ENCODE measurements at places on chromosomes 4 and X.

- peak; percentile 41 for DNase-seq
Measured at GRCh38 chrX:81120936-81121371, 80.8 kb downstream of the HMGN5 start.

GRCh38 chrX:73647632-73648322, 84.8 kb downstream of the CHIC1 start:
- DNase-seq = no peak

DNA sequence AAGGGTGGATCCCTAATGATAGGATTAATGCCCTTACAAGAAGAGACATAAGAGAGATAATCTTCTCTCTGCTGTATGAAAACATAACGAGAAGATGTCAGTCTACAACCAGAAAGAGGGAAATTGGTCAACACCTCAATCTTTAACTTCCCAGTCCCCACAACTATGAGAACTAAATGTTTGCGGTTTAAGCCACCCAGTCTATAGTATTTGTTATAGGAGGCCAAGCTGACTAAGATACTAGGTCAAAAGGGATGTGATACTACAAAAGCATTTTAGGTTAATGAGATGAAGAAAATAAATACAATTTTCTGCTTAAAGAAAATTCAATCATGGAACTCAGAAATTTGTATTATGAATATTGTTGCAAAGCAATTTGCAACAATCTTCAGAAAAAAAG, 55.4 kb upstream of the LHFPL1 start:
- no peak for DNase-seq

DNA sequence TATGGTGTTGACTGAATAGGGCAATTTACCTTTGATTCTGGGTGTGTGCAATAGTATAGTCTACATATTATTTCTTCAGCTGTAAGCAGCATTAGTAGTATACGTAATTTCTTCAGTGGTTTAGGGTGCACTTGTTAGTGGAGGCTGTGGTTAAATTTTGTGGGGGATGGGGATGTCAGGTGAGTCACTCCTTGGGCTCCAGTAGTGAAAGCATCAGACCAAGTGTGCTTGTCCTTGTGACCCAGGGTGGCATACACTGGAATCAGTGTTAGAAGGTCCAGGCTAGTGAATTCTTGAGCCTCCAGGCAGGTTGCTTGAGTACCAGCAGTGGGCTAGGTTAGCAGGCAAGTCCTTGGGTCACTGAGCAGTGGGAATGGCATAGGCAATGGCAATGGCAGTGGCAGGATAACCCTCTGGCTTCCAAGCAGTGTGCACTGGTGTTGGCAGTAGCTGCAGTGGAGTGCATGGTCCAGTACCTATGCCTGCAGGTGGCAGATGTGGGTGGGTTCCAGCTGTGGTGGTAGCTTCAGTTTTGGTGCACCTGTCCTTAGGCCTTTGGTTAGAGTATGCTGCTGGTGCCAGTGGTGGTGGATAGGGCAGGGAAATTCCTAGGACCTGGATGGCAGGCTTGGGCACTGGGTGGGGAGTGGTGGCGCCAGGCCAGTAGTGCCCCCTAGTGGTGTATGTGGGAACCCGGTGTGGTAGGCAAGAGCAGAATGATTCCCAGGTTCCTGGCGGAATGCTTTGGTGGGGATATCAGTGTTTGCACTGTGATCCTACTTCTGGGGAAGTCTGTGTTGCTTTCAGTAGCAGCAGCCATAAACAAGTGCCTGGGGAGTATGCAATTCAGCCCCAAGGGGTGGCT, 531.0 kb downstream of the SMARCA1 start:
- DNase-seq = no peak

DNA sequence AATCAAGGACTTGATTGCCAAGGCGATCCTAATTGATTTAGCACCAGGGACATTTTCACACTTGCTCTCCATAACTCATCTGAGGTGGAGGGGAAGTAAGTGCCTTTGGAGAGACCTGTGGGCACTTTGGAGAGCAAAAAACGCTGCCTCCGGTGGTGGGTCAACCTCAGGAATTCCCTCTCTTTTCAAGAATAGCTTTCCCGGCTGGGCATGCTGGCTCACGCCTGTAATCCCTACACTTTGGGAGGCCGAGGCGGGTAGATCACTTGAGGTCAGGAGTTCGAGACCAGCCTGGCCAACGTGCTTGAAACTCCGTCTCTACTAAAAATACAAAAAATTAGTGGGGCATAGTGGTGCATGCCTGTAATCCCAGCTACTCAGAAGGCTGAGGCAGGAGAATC, 49.2 kb downstream of the PRPS1 start:
- no peak for DNase-seq

GRCh38 chr4:187370918-187371317, 624.7 kb upstream of the ZFP42 start:
- DNase-seq = no peak

DNA sequence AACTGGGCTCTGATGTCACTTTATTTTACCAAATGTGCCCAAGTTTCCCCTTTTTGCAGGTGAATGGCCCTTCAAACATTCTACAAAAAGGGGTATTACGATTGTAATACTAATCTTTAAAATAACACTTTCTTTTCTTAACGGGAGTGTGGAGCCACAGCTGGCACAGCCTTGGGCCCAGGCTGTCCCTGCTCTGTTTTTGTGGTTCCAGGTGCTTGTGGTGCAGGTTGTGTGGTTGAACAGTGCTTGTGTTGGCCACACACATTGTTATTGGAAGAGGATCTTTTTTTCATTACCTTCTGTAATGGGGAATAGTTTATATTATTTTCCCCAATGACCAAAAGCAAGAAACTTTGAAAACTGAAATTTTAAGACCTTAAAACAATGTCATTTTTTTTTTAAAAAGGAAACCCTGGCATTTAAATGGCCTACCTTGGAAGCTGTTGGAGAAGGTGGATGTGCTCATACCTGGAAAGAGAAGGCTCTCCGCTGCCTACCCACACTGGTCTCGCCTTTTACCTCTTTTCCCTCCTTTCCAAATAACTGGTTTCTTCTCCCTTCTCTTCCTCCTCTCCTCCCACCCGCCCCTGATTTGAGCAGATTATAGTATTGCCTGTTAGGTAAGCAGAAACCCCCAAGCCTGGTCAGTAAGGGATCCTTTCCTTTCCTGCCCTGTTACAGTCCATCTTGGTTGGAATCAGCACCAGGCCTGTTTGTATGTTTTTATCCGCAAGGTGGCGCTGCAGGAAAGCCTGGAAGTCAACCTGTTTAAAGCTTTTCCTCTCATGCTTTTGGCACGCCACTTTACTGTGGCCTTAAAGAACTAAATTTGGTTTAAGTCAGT, 28.6 kb downstream of the HADH start:
- DNase-seq = peak; percentile 86

GRCh38 chr4:72094059-72094797, 62.4 kb downstream of the NPFFR2 start:
- DNase-seq = no peak

- no peak for DNase-seq
Measured at GRCh38 chrX:15815779-15816437, 25.6 kb downstream of the ZRSR2 start.

GRCh38 chr4:151251603-151252304, 25.2 kb upstream of the PRSS48 start:
- no peak for DNase-seq

- no peak for DNase-seq
Measured at GRCh38 chrX:117969782-117970181, 146.8 kb downstream of the KLHL13 start.

GRCh38 chr4:77193511-77194102, 36.6 kb downstream of the CCNG2 start:
- peak; percentile 77 for DNase-seq

DNA sequence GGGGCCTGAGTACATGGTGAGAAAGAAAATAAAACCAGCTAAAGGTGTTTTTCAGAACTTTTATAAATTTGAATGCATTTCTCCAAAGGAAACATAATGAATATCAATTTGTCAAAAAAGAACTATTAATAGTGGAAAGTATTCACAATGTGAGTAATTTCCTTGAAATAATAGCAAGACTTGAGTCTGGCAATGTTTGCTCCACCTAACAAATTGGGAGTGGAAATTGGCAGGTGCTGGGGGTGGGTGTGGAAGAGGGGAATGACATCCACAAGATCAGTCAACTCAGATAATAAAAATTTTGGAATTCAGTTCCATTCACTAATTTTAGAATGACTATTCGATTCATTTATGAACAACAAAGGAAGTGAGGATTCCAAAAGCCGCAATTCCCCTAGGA, 884.8 kb upstream of the SLIT2 start:
- no peak for DNase-seq

DNA sequence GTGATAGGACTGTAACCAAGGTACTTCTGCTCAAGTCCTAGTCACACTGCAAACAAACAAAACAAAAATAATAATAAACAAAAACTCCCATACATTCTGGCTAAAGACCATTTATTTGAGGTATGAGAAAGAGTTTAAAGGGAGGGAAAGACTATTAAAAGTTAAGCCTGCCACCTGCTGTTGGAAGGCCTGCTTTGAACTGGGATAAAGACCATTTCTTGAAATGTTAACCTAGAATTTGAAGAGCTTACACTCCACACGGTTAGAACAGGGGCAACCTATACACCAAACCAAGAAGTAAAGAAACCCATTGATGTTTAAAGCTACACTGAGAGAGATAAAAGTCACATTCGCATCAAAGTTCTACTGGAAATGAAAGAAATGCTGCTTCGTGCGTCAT, 548.7 kb upstream of the DIPK2B start:
- DNase-seq = no peak

- no peak for DNase-seq
Measured at GRCh38 chr4:98997166-98997565, 1.6 kb downstream of the METAP1 start.

- no peak for DNase-seq
Measured at GRCh38 chr4:1938027-1938426, 66.8 kb downstream of the NSD2 start.

GRCh38 chr4:170139764-170140163, 50.0 kb upstream of the AADAT start:
- no peak for DNase-seq

DNA sequence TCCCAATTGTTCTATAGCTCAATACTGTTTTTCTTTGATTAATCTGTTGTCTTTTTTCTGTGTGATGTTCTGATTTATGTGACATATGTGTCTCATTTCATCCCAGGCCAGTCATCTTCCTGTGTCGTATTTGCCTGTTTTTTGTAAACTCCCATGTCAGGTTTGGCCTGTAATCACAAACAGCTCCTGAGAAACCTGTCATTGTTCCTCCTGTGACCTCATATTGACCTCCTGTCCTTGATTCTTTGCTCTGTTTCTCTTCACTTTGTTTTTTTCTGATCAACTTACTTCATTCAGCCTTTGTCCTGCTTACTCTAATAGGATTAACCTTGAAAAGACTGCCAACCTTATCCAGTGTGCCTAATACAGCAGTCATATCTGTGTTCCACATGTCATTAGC, 438.3 kb downstream of the CFAP47 start:
- DNase-seq = no peak

DNA sequence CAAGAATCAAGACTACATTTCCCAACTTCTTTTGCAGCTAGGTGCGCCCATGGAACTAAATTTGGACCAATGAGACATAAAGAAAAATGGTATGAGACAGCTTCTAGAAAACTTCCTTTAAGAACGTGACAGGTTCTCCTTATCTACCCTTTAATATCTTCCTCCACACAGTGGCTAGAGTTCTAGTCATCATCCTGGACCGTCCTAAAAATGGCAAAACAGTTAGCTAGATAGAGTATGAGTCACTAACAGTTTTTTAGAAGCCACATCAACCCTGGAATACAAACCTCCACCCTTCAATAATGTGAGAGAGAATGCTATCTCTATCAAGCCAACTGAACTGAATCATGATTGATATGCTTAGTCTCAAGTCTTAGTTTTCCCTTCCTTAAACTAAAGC, 267.9 kb upstream of the SLC7A11 start:
- no peak for DNase-seq

- no peak for DNase-seq
Measured at GRCh38 chr4:42641161-42641560, 15.7 kb downstream of the ATP8A1 start.

DNA sequence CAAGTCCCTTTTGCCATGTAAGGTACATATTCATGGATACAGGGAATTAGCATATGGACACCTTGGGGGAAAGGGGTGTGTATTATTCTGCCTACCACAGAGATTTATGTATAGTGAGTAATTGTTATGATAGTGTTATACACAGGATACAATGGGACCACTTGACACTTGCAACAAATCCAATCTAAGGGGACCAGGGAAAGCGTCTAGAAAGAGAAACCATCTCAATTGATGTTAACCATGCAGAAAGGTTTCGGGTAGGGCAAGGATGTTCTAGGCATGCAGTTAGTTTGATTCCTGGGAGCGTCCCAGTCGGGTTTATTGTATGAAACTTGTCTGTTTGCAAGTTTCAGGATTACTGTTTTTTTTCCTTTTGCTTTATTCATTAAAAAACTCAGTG, 34.2 kb downstream of the MMRN1 start:
- no peak for DNase-seq

DNA sequence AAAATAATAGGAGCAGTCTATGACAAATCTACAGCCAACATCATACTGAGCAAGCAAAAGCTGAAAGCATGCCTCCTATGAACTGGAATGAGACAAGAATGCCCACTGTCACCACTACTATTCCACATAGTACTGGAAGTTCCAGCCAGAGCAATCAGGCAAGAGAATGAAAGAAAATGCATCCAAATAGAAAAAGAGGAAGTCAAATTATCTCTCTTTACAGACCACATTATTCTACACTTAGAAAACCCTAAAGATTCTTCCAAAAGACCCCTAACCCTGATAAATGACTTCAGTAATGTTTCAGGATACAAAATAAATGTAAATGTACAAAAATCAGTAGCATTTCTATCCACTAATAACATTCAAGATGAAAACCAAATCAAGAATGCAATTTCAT, 249.0 kb downstream of the STK32B start:
- DNase-seq = no peak

- no peak for DNase-seq
Measured at GRCh38 chrX:2343413-2343812, 157.4 kb downstream of the DHRSX start.

- DNase-seq = no peak
Measured at GRCh38 chr4:125750399-125750798, 435.6 kb downstream of the FAT4 start.

DNA sequence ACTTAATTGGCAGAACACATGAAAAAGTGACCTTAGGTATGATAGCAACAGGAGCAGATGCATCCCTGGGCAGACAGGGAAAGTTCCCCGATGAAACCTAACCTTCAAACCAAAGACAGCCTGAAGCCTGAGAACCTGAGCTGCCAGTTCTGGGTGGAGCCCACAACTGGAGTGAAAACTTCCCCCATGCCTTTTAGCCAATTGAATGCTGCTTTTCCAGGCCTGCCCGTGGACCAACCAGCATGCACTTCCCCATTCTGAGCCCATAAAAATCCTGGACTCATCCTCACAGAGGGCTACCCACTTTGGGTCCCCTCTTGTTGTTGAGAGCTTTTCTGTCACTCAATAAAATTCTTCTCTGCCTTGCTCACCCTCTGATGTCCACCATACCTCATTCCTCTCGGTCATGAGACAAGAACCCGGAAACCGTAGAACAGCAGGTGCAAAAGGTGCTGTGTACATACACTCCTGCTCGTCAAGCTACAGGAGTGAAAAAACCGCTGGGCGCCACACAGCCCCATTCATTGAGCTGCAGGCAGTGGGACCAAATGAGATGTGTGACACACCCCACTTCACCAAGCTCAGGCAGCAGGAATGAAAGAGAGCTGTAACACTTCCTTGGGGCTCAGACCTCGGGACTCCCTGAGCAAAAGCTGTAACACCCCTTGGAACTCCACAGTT, 13.9 kb upstream of the SLC7A11 start:
- DNase-seq = no peak

Measured in activated T-cell treated with anti-CD3 and anti-CD28 coated beads, Interleukin-2, amount 50 U/mL, for 24 hours (primary cell).